ENCODE measurements at places on chromosomes 11 and 22.
A peak's percentile ranks its signal among the peaks of the same experiment; 100 is the strongest.

GRCh38 chr22:29979777-29980321 is 96.9 kb downstream of the MTMR3 start:
- DNase-seq: no peak

- no peak for DNase-seq
These were observed 53.6 kb downstream of the OSBPL5 start for GRCh38 chr11:3111466-3111865.

GRCh38 chr22:23151827-23152226 is 6.5 kb downstream of the RAB36 start:
- DNase-seq: no peak

DNA sequence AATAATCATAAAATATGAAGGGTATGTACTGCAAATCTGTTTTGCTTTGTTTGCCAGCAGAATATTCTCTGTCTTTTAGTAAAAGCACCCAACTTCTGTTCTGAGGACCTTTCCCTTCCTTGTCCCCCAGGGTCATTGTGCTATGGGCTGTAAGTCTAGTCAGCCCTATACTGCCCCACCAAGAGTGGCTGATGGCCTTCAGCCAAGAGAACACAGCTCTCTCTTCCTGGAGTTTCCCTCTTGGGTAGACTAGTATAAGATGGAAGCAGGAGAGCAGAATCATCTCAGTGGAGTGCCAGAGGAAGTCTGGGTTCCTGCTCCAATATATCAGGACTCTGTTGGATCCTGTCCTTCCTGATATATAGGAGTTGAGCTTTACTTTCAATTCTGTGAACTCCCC is 29.0 kb downstream of the MMP13 start:
- no peak for DNase-seq

DNA sequence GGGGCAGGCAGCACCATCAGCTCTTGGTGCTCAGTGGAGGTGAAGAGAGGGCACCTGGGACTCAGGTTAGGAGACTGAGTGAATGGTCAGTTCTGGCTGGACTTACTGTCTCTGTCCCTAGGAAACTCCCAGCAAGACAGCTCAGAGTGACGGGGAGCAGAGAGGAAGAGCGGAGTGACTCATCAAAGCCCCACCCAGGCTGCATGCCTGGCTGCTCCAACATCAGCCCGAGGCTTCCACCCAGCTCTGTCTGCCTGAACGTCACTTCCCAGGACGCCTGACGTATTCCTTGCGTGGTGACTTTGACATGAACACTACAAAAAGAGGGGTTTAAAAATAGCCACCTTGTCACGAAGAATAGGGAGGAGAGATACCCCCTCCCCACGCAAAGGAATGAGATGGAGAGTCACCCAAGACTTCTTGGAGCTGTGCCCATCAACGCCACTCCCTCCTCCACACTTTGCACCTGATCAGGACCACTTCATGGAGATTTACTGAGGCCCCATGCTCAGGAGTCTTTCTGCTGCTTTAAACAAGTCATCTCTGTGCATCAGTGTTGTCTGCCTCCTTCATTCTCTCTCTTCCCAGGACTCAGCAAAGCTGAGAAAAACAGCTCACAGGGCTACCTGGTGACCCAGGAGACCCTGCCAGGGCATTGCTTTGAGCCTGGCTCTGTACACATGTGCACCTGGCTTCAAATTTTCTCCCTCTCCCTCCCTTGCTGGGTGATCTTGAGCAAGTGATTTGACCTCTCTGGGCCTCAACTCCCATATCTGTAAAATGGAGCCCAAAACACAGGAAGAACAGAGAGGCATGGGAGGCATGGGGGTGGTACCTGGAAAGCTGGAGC is 83.1 kb downstream of the MN1 start:
- DNase-seq: peak; percentile 95

DNA sequence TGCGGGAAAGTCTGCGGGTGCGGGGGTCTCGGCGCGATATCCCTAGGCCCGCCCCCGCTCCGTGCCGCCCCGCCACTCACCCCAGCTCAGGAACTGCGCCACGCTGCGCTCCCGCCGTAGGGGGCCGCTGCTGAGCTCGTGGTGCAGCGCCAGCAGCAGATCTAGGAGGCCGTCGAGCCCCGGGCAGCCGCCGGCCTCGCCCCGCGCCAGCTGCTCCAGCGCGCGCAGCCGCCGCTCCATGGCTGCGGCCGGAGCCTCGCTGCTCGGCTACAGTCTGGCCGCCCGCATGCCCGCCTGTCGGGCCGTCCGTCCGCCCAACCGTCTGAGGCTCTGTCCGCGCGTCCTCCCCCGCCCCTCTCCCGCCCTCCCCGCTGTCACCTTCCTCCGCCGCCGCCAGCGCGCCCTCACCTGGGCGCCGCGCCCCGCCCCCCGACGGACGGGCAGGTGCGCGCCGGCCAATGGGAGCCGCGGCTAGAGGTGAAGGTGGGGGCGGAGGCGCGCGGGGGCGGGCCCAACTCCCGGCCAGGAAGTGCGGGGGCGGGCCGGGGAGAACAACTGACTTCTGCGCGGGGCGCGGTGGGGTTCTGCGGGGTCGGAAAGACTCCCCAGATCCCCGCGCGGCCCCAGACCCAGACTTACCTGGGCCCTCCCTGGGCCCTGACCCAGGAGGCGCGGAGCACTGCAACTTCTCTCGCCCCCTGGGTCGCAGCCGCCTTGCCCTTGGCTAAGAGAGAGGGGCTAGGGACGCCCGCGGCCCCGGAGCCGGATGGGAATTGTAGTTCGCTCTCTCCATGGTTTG is at the start of gene CDC42BPG:
Gene CDC42BPG (minus strand): TSS at position 324 of the 799 bp plus-strand sequence. CDS start 84 bp downstream, at position 240.
- DNase-seq: peak; percentile 95

DNA sequence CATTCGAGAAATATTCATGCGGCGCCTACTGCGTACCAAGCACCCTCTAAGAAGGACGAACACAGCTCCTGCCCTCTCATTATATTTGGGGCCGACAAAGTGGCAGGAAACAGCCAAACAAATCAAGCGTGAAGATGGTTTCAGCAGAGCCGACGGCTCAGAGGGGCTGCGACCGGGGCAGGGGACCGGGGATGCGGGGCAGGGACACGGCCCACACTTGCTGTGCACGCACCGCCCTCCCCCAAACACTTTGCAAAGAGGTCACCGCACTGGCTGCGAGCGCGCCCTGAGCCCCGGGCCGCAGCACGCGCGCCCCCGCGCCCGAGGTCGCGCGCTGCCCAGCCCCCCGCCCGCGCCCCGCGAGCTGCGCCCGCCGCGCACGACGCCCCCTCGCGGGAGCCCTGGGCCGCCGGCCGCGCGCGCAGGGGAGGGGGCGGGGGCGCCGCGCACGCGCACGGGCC is 255 bp upstream of the SYNGR1 start:
- peak; percentile 89 for DNase-seq

- peak; percentile 74 for DNase-seq
These were observed 39.3 kb downstream of the PDGFB start for GRCh38 chr22:39205344-39206021.

DNA sequence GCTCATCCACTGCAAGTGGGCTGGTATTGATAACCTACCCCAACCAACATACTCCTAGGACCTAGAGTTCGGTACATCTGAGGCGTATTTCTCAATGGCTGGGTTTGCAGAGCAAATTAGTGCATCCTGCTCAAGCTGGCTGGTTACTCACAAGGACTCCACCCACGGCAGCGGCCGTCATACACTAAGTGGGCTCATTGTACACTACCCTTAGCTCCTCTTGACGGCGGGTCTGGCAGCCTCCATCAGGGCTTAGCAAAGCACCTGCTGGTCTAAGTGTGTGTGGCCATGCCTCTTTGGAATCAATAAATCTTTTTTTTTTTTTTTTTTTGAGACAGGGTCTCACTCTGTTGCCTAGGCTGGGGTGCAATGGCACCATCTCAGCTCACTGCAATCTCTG is 20.2 kb upstream of the KCNJ11 start:
- no peak for DNase-seq

- no peak for DNase-seq
These were observed 16.6 kb downstream of the FGF3 start for GRCh38 chr11:69802590-69802989.

GRCh38 chr22:41052661-41053490 is 39.5 kb upstream of the EP300 start:
- peak; percentile 48 for DNase-seq

DNA sequence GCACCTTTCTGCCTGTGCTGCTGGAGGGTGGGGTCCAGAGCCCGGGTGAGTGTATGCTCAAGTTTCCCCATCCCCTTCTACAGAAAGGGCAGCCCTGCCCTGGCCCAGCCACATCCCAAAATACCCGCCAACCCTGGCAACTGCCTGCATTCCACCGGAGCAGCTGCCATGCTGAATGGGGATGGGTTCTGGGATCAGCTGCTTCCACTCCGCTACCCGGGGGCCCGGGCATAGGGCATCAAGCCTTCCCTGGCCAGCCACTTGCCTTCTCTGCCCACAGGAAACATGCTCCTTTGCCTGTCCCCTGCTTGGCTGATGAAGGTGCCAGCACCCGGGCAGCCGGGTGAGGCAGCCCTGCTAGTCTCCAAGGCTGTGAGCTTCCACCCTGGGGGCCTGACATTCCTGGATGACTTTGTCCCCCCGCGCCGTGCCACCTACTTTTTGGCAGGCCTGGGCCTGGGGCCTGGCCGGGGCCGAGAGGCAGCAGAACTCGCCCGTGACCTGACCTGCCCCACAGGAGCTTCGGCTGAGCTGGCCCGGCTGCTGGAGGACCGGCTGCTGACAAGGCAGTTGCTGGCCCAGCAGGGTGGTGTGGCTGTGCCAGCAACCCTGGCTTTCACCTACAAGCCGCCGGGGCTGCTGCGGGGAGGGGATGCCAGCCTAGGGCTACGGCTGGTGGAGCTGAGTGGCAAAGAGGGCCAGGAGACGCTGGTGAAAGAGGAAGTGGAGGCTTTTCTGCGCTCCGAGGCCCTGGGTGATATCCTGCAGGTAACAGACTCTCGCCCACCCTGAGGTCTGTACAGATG is 3.2 kb downstream of the CARNS1 start:
- no peak for DNase-seq

GRCh38 chr11:79092791-79093353 is 348.0 kb downstream of the TENM4 start:
- DNase-seq: peak; percentile 87

GRCh38 chr22:22663861-22664800 is 19.7 kb downstream of the GGTLC2 start:
- DNase-seq: no peak

DNA sequence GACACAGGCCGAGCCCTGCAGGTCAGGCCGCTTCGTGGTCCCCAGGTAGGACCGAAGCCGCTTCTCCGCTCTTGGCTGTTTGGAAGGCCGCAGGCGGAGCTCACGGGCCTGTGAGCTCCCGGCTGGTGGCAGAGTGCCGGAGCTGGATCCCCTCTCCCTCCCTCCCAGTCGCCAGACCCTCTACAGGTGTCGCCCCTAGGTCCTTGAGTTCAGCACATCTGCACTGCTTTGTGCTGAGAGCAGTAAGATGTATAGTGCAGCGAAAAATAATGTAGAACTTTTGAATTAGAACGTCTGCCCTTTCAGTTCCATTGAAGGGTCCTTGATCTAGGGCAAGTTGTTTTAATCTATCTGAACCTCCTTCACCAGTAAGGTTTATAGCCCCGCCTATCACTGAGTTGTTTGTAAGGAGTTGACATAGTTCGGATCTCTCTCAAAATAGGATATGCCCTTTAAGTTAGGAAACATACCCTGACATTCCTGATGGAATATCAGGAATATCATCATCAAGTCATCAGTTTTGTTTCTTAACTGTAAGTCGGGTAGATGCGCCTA is 419 bp downstream of the ANKRD49 start:
- DNase-seq: no peak

- DNase-seq: no peak
These were observed 6.5 kb downstream of the PI4KA start for GRCh38 chr22:20852076-20852475.

GRCh38 chr11:67506426-67507051 is 1.4 kb upstream of the PITPNM1 start:
- no peak for DNase-seq

- no peak for DNase-seq
These were observed 106.5 kb upstream of the SYT13 start for GRCh38 chr11:45392591-45393091.

GRCh38 chr11:78239781-78240180 is 51.1 kb downstream of the USP35 start:
- no peak for DNase-seq

- no peak for DNase-seq
These were observed 494.5 kb upstream of the LARGE1 start for GRCh38 chr22:34414467-34415440.

DNA sequence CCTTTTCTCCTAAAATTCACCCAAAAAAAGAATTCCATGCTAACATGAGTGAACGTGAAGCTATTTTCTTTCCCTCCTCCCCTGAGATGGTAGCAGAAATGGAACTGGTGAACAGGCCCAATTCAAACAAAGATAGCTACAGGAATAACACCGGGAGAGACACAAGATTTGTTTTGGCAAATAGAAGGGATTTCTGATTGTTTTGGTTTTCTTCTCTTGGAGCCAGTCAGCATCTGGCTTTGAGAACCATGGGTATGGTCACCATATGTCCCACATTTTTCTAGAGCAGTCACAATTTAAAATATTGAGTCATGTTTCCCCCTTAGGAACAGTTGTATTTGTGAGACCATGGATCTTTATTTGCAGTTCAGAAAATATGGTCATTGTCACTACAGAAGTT is 214.1 kb downstream of the FAM76B start:
- DNase-seq: no peak

DNA sequence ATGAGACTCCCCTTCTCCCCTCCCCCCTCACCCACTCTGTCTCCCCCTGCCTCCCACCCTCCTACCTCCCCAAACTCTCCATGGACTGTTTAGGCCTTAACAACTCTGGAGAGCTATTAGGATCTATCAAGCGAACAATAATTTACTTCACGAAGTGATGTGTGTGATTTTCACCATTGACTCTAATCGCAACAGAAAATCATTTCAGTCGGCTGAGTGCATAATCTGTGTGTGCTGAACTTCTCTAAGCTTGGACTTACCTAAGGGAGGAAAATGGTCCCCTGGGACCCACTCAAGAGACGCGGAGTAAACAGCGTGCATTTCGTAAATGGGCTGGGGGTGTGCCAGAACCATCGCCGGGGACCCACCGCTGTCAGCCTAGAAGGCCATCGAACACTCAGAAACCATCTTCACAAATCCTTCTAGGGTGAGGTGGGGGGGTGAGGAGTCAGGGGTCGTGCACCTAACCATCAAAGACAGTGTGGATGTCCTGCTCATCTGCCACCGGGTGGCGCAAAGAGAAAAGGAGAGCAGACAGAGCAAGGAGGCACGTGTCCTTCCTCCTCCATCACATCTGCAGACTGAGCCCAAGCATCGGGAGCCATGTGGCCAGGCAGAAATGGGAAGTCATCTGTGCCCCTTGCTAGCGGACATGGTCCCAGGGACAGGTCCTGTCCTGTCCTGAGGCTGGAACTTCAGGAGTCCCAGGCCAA is 62.1 kb upstream of the NUP50 start:
- peak; percentile 44 for DNase-seq

GRCh38 chr11:95067841-95068219 is 1.1 kb downstream of the SRSF8 start:
- DNase-seq: no peak

- DNase-seq: no peak
These were observed 296.8 kb upstream of the FOLH1 start for GRCh38 chr11:49505231-49505630.

GRCh38 chr22:48233586-48233985 is 1471.1 kb downstream of the TBC1D22A start:
- no peak for DNase-seq

DNA sequence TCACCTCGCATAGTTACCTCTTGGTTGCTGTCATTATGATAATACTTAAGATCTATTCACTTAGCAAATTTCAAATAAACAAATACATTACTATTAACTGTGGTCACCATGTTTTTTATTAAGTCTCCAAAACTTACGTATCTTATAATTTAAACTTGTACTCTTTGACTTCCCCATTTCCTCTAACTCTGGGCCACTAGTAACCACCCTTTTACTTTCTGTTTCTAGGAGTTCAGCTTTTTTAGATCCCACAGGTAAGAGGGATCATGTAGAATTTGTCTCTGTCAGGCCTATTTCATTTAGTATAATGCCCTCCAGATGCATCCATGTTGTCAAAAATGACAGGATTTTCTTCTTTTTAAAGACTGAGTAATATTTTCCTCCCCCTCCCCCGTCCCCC is 212.4 kb upstream of the C11orf87 start:
- DNase-seq: no peak
